NCI-H524 (cell line): ENCODE measurements at places on chromosomes 13 and 19.

GRCh38 chr13:48749699-48750473, 96.2 kb downstream of the CYSLTR2 start:
- peak; percentile 1 for DNase-seq

DNA sequence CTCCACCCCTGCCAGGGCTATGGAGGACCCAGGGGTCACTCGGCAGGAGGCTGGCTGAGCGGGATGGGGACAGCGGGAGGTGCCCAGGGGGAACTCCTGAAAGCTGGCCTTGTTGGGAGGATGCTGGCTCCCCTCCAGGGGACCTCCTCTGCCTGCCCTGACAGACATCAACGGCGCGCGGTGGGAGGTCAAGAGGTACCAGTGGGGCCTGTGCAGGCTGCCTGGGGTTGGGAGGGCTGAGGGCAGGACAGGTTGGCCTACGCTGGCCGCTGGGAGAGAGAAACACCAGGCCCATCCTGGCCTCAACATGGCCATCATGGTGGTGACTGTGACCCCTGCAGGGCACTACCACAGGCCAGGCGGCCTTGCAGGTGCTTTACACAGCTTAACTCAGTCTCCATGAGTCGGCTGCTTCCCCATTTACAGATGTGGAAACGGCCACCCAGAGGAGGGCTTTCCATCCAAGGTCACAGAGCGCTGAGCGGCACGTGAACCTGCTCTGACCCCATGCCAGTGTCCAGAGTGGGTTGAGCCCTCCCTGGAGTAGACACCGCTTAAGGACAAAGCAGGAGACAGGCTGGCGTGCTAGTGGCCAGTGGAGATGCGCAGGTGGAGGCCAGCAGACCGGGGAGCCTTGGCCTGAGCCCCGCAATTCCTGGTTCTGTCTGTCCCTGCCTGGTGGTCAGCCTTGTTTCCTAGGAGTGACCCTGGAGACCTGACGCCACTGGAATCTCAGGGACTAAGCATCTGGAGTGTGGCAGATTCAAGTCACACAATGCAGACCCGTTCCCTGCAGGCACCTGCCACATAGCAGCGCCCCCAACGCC, 27.6 kb downstream of the CEBPG start:
- no peak for DNase-seq

DNA sequence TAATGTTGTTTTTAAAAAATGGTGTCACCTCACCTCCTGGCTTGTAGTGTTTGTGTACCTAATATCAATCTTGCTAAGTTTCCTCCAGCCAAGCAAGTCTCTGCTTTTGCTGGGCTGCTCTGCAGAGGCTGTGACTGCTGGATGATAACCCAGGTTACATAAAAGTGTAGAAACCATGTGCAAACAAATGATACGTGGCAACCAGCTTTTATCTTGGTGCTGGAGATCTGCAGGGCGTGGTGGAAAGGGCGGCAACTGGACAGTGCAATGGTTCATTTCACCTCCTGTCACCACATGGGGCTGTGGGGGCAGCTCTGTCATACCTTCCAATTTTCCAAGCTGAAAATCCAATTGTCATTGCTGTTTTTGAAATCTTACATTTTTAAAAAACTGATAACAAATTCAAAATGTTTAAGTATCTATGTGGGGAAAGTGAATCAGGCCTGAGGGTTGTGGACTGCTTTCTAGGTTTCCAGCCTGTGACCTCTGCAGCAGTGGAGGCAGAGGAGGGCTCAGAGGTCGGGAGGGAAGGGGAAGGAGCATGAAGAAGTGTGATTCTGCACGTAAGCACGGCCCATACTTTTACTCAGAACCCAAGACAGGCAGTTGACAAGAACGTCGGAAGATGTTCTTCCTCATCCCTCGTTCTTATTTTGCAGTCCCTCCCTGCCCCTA, 9.7 kb downstream of the GPR42 start:
- no peak for DNase-seq

DNA sequence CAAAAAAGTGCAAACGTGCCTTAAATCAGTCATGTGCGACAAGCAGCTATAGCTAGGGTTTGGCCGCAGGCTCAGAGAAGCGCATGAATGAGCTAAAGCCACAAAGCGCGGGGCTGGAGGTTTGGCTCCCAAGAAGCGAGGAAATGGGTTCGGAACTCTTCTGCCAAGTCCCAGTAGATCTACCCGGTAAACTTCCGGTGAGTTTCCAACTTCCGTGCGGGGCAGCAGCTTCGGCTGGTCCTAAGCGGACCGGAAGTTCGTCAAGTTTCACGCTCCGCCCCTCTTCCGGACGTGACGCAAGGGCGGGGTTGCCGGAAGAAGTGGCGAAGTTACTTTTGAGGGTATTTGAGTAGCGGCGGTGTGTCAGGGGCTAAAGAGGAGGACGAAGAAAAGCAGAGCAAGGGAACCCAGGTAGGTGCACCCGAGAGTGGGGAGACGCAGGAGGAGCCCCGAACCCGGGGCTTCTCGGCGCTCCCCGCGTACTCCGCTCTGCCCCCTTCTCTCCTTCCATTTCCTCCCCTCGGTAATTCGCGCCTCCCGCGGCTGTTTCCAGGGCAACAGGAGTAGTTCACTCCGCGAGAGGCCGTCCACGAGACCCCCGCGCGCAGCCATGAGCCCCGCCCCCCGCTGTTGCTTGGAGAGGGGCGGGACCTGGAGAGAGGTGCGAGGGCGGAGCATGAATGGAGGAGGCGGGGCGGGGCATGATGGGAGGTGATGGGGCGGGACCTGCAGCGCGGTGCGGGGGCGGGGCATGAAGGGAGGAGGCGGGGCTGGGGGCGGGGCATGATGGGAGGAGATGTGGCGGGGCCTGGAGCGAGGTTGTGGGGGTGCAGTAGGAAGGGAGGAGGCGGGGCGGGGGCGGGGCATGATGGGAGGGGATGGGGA, at the start of gene NR1H2:
Gene NR1H2, plus strand, starts transcription at position 292 of the 885 bp plus-strand sequence. CDS start 1,149 bp downstream, outside the sequence.
- DNase-seq, result peak; percentile 95

GRCh38 chr19:16296713-16297112, 27.9 kb upstream of the KLF2 start:
- no peak for DNase-seq

GRCh38 chr19:30281906-30282305, 90.3 kb upstream of the ZNF536 start:
- no peak for DNase-seq

GRCh38 chr19:47735131-47735530, 10.2 kb upstream of the NOP53 start:
- DNase-seq, result no peak

DNA sequence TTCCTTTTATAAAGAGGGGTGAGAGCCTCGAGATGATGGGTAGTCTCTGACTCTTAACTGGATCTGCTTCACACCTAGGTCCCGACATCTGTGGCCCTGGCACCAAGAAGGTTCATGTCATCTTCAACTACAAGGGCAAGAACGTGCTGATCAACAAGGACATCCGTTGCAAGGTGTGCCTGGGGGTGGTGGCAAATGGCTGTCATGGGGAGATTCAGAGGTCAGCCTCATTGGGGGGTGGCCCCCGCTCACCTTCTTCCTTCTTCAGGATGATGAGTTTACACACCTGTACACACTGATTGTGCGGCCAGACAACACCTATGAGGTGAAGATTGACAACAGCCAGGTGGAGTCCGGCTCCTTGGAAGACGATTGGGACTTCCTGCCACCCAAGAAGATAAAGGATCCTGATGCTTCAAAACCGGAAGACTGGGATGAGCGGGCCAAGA, 1.6 kb downstream of the CALR start:
- no peak for DNase-seq

DNA sequence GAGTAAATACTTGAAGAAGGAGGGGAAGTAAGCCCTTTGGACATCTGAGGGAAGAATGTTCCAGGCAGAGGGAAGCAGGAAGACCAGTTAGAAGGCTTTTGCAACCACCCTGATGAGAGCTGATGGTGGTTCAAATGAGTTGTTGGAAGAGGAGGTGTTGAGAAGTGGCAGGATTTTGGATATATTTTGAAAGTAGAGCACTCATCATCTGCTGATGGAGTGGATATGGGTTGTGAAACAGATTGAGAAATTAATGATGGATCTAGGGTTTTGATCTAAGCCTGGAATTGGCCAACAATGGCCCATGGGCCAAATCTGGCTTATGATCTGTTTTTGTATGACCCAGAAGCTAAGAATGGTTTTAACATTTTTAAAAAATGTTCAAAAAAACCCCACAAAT, 230.7 kb downstream of the NDFIP2 start:
- no peak for DNase-seq

DNA sequence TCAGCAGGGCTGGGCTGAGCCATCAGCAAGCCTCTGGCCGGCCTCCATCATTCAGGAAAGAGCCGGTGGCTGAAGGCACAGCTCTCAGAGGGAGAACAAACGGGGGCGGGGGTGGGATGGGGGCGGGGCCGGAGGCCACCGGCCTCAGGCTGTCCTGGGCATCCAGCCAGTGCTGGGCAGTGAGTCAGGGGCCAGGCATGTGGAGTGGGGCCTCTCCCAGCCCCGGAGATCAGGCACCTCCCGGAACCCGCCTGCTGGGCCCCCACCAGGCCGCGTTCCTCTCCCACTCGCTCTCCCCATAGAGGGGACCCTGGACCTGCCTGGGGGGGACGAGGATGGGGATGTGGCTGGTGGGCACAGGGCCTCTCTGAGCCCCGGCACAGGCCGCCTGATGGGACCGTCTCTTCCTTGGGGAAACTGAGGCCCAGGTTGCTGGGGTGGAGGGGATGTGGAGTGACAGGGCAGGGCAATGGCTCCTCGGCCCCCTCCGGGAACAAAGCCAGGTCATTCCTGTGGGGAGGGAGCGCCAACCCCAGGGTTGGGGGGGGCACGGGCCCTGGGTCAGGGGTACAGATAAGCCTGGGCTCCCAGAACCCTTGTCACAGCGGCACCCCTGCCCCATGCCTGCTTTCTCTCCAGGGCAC, 12.9 kb downstream of the SPC24 start:
- no peak for DNase-seq

- DNase-seq, result no peak
These were observed 1358.5 kb upstream of the PCDH9 start for GRCh38 chr13:68588623-68589022.
